NCI-H1105 treated with DMSO at 0.1 percent for 48 hours (cell line): ENCODE measurements at places on chromosomes 7 and 10.

GRCh38 chr7:12222889-12223579, 11.9 kb downstream of the TMEM106B start:
- DNase-seq: no peak

GRCh38 chr10:89129911-89130310, 77.2 kb downstream of the CH25H start:
- DNase-seq: no peak

DNA sequence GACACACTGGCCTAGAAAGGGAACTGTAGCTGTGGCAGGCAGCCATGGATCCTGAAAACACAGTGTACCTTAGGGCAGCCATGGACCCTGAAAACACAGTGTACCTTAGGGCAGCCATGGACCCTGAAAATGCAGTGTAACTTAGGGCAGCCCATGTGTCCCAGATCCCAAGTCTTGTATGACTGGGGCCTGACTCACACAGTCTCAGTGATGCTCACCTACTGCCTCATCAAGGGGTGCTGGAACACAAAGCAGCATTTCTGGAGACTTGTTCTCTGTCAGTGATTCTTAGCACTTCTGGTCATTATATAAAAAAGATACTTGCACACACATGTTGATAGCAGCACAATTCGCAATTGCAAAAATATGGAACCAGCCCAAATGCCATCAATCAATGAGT, 70.2 kb upstream of the LAMB4 start:
- no peak for DNase-seq

DNA sequence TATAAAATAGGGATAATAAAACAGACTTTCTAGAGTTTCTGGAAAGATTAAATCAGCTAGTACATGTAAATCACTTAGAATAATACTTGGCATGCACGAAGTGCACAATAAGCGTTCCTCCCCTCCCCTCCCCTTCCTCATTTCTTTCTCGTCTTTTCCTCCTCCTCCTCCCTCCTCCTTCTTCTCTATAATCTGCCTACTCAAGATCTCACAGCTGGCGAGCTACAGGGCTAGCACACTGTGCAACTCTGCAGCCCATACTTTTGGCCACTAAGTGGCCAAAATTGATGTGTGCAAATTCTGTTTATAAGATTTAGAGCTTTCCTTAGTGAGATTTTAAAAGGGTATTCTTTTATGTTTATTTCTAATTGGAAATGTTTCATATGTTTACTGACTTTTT, 565.3 kb downstream of the PHTF2 start:
- DNase-seq: no peak

- DNase-seq: peak; percentile 54
Measured at GRCh38 chr7:124764847-124765400, 668 bp downstream of the GPR37 start.

GRCh38 chr7:38699471-38699870, 68.3 kb upstream of the AMPH start:
- no peak for DNase-seq

GRCh38 chr7:4840079-4840501, 21.7 kb downstream of the PAPOLB start:
- DNase-seq: no peak

- no peak for DNase-seq
Measured at GRCh38 chr10:43036481-43037428, 40.1 kb upstream of the RET start.

GRCh38 chr7:64869121-64869725, 33.9 kb upstream of the ZNF273 start:
- DNase-seq: no peak

DNA sequence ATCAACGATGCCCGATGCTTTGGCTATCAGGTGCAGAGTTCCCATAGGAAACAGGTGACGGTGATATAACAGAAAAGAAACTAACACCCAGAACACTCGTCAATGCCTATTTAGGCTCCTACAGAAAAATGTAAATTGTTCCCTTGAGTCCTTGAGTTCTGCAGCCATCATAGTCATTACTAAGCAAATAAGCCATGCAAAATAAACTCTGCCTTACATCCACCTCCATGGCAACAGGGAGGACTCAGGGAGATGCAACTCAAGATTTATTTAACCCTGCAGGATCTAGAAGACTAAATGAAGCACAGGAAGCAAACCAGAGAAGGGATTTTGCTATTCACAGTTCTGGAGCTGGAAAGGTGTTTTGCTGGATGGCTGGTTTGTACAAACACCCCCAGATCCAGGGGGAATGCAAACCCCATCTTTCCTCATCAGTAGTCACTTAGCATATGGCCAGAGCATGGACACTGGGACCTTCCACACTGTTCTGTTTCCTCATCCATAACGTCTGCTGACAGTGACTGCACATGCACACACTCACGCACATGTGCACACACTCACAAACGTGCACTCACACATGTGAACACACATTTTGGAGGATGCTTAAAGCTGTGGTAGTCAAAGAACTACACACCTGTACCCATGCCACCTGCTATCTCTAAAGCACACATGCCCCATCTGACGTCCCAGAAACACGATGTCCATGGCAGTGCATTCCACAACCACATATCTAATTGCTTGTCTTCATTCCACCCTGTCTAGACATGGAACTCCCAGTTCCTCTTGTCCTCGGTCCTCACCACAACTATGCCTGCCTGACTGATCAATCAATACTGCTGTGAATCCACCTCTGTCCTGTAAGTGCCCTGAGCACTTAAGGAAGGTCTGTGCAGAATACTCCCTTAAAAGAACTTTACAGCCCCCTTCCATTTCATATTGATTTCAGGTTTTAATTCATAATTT, 178.2 kb downstream of the COBL start:
- peak; percentile 68 for DNase-seq

DNA sequence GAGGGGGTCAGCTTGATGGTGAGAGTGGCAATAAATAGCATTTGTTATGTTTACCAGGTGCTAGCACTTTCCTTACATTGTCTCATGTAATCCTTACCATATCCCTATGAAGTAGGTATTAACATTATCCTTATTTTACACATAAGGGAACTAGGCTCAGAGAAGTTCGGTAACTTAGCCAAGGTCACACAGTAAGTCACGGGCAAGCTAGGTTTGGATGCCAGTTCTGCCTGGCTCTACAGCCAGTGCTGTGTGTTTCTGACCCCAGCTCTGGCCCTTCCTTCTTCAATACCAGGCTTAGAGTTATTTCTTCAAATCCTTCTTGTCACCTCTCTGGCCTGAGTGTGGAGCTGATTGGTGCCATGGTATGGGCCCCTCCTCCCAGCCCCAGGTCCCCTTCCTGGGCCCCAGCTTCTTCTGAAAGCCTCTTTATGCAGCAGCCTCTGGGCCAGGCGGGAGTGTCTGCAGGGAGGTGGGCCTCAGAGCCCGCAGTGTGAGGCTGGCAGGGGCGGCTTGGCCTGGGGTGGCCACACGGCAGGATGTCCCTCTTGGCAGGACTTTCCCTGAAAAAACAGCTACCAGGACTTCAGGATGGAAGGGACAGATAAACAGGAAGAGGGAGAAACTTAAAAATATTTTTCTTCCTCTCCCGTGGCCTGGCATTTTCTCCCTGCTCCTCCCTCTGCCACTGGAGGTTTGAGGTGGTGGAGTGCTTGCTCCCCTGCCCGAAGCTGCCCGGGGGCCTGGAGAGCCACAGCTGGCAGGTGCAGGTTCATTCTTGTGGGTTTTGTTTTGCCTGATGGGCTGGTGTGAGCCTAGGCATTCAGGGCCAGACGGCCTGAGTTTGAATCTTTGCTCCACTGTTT, 20.6 kb downstream of the PALD1 start:
- DNase-seq: no peak

DNA sequence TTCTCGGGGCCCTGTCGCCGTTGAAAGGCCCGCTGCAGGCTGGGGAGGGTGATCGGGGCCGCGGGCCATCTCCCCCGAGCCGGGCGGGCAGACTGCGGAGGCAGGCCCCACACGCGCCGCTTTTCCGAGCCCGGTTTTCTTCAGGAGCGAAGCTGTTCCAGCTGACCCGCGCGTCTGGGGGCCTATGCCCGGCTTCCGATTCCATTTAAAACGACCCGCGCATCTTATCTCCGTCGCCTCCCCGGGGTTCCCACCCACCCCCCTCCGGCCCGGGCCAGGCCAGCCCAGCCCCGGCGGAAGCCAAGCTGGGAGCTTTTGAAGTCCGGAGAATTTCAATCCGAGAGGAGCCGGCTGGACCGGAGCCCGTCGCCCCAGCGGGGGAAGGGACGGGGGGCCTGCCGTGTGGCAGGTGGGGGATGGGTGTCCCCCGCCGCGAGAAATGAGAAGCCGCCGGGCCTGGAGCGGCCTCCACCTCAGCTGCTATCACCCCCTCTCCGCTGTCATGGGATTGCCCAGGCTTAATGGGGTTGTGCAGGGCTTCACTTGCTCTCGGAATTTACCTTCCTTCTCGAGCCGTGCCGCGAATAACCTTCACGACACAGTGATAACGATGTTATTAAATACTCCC, 3.1 kb upstream of the EVX1 start:
- no peak for DNase-seq

GRCh38 chr7:22008087-22008486, 62.4 kb upstream of the CDCA7L start:
- DNase-seq: peak; percentile 40
